ENCODE measurements at places on chromosomes 5 and 9.

DNA sequence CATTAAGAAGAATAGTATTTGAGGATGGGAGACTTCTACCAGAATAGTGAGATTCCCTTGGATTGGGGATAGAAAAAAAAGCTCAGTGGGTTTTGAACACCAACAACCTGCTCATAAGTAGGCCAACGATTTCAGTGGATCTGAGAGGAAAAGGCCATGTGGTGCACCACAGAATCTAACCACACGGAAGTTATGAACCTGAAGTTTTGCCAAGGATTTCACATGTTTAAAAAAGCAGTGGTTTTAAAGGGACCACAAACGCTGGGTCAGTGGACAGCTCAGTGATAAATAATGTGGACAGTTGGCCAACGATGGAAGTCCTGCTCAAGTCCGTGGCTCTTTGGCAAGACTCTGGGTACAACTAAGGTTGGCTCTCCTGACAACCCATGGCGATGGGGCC, 107.2 kb upstream of the TXNDC8 start:
- DNase-seq = no peak

DNA sequence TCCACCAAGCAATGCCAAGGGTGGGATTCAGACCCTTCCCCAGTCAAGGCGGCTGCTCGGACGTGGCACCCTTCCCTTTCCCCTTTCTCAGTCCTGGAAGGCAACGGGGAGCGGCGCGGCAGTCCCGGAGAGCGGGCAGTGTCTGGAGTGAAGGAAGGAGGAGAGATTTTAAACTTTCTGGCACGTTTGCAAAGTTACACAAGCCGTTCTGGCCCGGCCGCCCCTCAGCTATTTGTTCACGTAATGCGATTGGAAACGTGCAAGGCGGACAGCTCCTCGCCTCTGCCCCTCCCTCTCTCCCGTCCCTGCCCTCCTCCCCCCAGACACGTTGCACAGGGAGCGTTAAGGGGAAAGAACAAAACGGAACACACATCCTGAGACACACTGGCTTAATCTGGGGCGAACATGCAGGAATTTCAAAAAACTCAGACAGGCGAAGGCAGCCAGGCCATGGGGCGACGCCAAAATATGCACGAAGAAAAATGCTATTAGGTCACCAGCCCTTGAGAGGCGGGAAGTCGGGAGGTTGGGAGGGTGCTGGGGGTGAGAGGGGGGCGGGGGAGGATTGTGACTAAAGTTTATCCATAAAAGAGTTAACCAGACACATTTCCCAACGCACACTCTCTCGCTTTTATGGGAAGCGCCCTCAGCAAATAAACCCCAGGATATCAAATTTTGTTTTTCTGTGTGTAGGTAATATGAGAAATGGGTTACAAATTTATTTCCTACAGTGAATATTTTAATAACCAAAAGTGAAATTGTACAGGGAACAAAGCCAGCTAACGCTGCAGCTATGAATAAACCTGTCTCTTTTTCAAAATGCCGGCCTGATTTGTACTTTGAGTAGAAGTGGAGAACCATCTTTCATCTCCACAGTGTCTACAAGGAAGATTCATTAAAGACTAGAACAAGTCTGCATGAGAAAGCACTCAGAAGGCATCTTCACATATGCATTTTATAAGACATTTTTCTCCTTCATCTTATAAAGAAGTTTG, at the start of gene LOX:
Gene LOX (minus strand): TSS at position 144 of the 995 bp plus-strand sequence. CDS start 274 bp downstream, outside the sequence.
- DNase-seq = no peak

- no peak for DNase-seq
Observed at GRCh38 chr5:139744471-139745131, 51.0 kb upstream of the PSD2 start.

GRCh38 chr9:28491121-28491520, 917.8 kb upstream of the C9orf72 start:
- no peak for DNase-seq

- no peak for DNase-seq
Observed at GRCh38 chr5:107949688-107950341, 279.1 kb upstream of the EFNA5 start.

DNA sequence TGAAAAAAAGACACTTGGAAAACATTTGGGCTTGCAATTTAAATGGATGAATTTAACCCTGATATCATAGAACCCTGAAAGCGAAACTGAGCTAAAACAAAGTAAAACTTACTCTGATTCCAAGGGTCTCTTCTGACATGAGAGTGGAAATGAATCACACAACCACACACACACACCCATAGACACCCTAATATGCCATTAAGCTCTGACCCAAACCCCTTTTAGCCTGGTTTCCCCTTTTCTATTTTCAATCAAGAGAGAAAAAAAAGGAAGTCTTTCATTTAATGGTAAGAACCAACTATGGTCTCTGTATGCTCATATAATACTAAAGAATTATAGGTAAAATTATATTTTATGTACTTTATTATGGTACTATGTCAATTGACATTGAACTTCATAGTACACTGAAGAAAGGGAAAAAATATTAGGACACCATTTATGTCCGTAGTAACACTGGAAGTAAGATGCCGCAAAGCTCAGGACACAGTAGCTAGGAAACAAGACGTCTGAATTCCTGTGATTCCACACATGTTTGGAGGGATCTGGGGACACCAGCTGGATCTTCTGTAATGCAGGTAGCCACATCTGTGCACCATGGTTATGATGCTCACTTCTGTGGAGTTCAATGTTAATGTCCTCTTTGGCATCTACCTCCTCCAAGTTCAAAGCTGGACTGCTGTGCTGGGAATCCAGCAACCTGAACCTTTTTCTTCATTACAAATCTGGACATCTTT, 95.8 kb downstream of the PCSK1 start:
- no peak for DNase-seq

- DNase-seq = no peak
Observed at GRCh38 chr5:142911170-142911569, 141.0 kb downstream of the ARHGAP26 start.

GRCh38 chr9:111399772-111400563, 69.9 kb upstream of the OR2K2 start:
- no peak for DNase-seq

DNA sequence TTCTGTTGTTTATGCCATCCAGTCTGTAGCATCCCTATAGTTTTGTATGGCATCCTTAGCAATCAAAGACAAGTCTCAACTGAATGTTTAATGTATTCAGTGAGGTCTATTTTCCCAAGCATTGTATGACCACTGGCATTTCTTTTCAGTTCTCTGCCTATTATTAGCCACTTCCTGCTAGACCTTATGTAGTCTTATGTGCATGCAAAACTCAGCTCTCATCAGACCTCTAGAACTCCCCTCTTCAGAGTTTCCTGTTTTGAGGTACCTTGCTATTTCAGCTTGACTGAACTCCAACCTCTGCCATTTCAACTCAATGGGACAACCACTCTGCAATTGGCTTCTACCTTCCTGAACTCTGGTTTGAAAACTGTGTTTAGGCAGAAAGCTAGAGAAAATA, 113.2 kb downstream of the SLC25A46 start:
- no peak for DNase-seq

GRCh38 chr5:137598399-137598798, 99.3 kb upstream of the SPOCK1 start:
- DNase-seq = no peak

GRCh38 chr5:172830876-172831662, 3.0 kb upstream of the ERGIC1 start:
- no peak for DNase-seq

- no peak for DNase-seq
Observed at GRCh38 chr9:126623667-126624478, 10.1 kb downstream of the LMX1B start.

GRCh38 chr9:136220017-136220729, 15.2 kb upstream of the LHX3 start:
- DNase-seq = peak; percentile 21

DNA sequence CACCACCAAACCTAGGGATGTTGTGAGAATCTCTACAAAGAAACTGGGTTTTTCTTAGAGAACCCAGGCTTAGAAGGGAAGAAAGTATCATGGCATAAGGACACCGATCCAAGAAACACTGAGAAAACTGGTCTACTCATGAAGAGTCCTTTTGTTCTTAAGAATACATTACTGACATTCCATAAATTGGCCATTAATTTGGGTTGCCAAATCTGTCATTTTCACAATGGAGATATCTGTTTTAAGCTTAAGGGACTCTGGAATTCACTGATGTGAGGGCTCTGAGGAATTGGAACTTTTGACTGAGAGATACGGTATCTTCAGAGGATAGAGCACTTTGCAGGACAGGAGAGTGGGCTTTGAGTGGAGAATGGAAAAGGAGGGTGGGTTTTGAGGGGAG, 315.3 kb upstream of the ZNF608 start:
- no peak for DNase-seq

- peak; percentile 42 for DNase-seq
Observed at GRCh38 chr5:181190711-181191525, 14.1 kb downstream of the TRIM7 start.

GRCh38 chr5:132065351-132065937, 5.0 kb downstream of the IL3 start:
- no peak for DNase-seq

DNA sequence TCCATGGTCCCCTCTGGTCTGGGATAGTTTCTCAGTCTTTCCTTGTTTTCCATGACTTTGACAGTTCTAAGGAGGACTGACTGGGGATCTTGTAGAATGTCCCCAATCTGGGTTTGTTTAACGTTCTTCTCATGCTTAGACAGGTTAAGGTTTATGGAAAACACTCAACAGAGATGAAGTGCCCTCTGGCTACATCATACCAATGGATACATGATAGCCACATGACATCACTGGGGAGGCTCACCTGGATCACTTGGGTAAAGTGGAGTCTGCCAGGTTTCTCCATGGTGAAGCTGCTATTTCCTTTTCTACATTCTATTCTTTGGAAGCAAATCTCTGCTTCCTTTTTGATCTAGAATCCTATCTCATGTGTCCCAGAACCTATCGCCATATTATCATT, 23.8 kb upstream of the ALDH1B1 start:
- DNase-seq = no peak

- no peak for DNase-seq
Observed at GRCh38 chr9:134693641-134694367, 52.2 kb downstream of the COL5A1 start.

GRCh38 chr5:78757269-78758053, 108.9 kb upstream of the LHFPL2 start:
- no peak for DNase-seq

GRCh38 chr5:129853588-129853987, 50.7 kb upstream of the CHSY3 start:
- no peak for DNase-seq

DNA sequence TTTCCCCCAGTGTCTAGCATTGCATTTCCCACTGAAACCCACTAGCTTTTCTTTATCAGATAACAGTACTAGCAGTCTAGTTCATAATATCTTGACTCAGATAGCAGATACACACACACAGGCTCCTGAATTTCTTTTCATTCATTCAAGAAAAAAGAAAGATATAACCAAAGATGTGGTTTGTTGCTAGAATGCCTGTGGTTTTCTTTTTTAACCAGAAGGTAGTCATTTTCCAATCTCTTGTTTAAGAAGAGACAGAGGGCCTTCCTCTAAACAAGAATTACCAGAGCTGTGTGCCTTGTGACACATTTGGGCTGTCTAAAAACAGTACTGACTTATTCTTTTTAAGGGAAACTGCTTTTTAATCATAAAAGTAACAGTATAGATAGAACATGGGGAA, 167.3 kb downstream of the PJA2 start:
- DNase-seq = no peak

- DNase-seq = no peak
Observed at GRCh38 chr5:82298668-82299067, 20.5 kb upstream of the RPS23 start.

DNA sequence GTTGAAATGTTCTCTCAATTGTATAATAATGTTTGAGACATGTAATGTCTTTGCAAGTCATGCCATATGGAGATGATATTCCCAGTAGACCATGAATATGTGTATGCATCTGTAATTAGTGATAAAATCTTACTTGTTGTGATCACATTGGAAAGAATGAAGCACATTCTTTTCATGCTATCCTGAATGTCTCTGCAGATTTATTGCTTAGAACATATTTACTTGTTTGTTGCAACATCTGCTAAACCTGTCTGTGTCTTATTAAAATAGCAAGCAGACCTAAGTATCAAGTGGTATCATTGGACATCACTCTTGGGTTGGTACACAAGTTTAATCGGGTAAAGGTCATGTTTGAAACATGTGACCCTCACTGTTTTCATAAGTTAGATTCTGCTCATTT, 265.5 kb upstream of the CD180 start:
- DNase-seq = no peak

- peak; percentile 13 for DNase-seq
Observed at GRCh38 chr5:90434116-90434714, 24.7 kb upstream of the CETN3 start.

- DNase-seq = no peak
Observed at GRCh38 chr5:3226196-3226920, 369.3 kb upstream of the IRX1 start.

- no peak for DNase-seq
Observed at GRCh38 chr5:135839566-135839965, 5.1 kb downstream of the SLC25A48 start.

- no peak for DNase-seq
Observed at GRCh38 chr5:176704817-176705216, 57.5 kb downstream of the TSPAN17 start.

DNA sequence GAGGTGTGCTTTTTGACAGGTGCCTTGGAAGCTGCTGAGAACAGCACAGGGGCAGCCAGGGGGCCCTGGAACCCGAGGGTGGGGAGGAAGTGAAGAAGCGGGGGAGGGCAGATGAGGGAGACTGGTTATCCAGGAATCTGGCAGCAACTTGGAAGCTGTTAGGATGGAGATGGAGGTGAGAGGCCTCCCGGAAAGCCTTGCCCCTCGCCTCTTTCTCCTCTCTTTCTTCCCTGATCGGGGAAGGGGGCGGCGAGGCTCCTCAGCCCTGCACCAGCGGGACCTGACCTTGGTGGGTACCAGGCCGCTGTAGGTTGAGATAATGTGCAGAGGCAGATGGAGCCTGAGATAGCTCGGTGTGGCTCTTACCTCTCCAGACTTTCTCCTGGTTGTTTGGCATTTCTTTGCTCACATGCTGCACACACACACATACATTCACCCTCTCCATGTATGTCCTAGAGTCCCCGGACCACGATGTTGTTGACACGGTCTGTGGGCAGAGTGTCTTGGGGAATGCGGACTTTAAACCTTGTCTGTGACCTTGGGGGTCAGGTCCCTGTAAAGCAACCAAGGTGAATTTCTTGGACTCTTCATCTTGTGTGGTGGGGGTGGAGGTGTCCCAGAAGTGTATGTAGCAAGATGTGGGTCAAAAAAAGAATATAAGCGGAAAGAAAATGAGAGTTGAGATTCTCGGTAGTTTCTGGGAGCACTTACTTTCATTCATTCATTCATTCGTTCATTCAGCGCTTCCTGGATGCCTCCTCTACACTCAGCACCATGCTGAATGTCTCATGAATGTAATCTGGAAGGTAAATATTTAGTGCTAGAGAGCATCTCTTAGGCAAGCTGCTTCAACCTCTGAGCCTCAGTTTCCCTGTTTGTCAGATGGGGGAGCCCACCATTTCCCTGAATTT, 1.6 kb downstream of the WWC1 start:
- DNase-seq = no peak

GRCh38 chr5:139386050-139386438, 2.9 kb upstream of the SLC23A1 start:
- no peak for DNase-seq

GRCh38 chr5:17330386-17330785, 113.0 kb downstream of the BASP1 start:
- DNase-seq = no peak

Measured in stimulated activated CD4-positive, alpha-beta T cell treated with anti-CD3 and anti-CD28 coated beads, Interleukin-1b, Interleukin-23, amount 100 ng/mL, for 4 hours (primary cell).